ENCODE measurements at places on chromosomes 12 and 14.
A peak's percentile ranks its signal among the peaks of the same experiment; 100 is the strongest.

GRCh38 chr14:105918496-105919262 is 392.3 kb downstream of the TMEM121 start:
- no peak for DNase-seq

DNA sequence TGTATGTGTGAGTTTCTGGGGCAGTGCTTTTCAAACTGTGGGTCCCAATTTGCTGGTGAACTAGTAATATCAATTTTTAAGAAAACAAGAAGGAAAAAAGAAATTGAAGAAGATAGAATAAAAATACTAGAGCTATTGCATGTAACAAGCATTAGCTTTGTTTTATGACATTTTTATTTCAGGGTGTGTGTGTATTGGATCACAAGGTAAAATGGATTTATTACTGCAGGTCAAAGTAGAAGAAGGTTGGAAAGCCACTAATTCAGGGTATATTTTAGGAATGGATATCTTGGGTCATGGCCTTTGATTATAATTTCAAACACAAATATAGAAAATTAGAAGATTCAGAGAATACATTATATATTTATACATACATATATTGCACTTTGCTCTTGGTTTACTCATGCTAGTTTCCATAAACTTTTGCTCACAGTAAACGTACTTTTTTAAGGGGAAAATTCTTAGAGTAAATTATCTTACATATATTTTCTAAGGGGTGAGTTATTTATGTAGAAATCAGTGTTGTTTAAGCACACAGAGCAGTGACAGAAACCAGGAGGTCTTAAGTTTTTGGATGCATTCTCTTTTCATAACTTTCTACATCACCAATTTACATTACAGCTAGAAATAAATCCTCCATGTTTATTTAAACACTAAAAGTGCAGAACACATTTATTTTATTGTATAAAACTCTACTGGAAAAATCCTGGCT is 34.5 kb upstream of the PPM1A start:
- DNase-seq, result no peak

- no peak for DNase-seq
These were observed 138.2 kb downstream of the NUAK1 start for GRCh38 chr12:106000382-106001104.

- no peak for DNase-seq
These were observed 789.5 kb downstream of the DIO2 start for GRCh38 chr14:79421811-79422210.

GRCh38 chr12:77847060-77847541 is 16.4 kb downstream of the NAV3 start:
- peak; percentile 50 for DNase-seq

DNA sequence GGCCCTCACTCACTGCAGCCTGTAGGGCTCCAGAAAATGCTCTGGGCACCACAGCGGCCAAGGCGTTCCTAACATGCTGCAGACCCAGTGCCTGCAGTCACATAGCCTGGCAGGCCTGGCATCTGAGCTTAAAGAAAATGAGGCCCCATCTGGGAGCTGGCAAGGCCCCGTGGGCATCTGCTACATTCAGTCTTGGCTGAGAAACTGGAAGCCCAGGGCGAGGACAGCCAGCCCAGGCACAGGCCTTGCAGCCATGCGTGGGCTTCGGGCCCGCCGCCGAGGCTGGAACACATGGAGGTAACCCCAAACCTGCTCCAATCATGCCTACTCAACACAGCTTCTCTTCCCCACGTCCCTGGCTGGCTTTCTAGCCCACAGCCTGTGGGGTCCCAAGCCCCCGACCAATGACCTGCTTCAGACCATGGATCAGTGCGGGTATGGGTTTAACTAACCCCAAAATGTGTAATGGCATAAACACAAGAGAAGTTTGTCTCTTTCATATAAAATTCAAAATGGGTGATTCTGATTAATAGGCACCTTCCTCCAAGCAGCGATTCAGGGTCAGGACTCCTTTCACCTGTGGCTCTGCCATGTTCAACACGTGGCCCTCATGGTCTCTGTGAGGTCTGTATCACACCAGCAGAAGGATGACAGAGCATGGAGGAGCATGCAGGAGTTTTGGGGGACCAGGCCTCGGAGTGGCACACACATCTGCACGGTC is 6.4 kb downstream of the NGB start:
- DNase-seq, result no peak

- no peak for DNase-seq
These were observed 5.0 kb downstream of the CREBL2 start for GRCh38 chr12:12616512-12617310.

DNA sequence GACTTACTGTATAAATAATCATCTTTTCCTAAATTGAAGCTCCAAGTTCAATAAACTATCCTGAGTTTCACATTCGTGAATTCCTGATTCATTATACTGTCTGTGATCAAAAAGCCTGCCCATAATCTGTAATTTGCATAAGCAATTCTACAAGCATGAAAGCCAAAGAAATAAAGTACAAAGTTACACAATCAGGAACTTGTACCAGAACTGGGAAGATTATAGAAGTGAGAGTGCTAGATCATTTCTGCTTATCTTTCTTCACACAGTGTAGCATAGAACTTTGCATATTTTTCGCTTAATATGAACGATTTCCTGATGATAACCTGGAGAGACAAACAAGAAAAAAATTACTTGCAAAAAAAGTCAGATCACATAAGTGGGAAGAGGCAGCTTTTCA is 308.2 kb downstream of the C12orf50 start:
- no peak for DNase-seq

DNA sequence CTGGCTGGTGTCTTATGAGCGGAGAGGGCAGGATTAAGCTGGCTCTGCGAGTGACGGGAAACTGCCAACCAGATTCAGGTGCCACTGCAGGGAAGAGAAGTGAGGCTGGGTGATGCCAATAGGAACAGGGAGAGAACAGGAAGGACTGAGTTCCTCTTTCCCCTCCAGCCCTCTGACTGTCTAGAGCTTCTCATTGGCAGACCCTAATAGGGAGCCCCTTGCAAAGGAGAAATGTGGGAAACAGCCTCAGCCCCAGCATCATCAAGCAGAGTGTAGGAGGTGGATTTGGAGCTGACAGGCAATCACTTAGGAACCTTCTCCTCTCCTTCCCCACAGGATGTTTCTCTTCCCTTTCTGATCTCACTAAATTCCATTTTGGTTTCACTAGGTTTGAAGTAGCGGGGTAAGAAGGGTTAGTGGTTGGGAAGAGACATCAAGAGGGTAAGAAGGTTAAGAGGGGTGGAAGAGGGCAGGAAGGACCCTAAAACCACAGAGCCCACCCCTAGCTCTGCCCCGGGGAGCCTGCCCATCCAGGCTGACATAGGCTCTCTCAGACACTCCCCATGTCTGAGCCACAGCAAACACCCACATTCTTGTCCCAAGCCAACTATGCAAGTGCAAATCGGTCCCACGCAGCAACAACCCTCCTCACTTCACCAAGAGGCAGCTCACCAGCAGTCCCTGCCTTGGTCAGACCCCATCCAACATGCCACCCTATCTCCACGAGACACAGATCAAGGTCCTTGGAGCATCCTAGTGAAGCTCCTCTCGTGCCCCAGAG is 111.1 kb downstream of the STAB2 start:
- DNase-seq, result no peak

- DNase-seq, result peak; percentile 78
These were observed 99.6 kb downstream of the SLC25A47 start for GRCh38 chr14:100422556-100423316.

DNA sequence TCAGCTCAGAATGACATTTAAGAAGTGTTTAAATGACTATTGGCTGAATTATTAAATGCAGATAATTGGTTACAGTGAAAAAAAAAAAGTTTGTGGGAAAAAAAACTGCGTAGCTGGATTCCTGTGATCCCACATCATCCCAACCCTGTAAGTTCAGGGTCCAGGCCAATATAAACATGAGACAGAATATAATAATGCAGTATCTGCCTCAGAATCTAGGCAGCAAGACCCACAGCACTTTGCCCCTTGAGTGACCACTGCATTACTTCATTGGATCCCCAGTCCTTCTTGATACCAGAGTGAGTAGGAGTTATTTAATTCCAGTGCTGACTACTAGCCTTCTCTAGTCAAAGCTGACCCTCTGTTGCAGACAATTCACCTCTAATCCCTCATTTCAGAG is 272.6 kb downstream of the CCER1 start:
- DNase-seq, result peak; percentile 91

DNA sequence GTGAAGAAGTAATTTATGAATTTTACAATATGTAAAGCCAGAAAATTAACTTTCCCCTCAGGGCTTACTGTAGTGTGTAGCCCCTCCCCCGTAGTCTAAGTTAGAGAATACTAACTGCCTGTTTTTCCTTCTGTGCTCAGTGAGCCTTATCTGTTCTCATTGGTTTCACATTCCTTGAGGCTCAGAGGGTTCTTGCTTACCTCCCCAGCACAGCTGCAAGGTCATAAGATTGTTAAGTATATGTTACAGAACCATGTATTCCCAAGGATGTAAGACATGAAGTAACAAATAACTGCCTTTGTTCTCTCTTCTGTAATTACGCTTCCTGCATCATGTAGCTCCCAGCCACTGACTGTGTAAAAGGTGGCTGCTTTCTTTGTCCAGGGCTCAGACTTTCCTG is 1351.1 kb downstream of the TMEM121 start:
- DNase-seq, result no peak

DNA sequence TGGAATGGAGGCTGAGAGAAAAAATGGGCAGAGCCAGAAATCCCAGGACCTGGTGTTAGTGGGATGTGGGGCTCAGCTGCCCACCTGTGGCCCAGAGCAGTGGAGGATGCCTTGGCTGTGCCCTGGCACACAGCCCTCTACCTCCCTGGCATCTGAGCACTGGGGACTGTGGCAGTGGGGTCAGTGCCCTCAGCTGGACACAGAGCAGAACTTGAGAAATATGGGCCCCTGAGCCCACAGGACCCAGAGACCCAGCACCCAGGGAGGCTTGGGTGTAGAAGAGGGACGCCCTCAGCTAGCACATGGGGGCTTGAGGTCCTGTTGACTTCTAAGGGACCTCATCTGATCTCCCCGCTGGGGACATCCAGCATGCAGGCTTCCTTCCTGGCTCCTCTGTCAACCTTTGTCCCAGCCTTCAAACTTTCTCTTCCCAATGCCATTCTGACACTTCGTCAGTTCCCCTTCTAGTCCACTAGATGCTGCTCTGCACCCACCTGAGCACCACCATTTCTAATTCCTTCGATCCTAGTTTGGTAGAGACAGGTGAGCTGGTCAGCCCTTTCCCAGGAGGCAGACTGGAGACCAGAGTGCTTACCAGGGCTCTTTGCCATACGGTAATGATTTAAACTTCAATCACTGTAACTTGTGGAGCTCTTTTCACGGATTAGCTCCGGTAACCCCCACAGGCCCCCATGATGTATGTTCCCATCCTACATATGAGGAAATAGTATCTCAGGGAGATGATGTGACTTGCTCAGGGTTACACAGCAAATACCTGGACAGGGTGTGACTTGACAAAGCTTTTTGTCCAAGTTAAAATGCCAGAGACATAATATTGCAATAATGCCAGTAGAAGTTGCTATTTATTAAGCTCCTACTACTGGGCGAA is 143.7 kb downstream of the ASCL4 start:
- peak; percentile 12 for DNase-seq

- DNase-seq, result peak; percentile 5
These were observed 12.7 kb upstream of the NOXRED1 start for GRCh38 chr14:77436042-77436441.

DNA sequence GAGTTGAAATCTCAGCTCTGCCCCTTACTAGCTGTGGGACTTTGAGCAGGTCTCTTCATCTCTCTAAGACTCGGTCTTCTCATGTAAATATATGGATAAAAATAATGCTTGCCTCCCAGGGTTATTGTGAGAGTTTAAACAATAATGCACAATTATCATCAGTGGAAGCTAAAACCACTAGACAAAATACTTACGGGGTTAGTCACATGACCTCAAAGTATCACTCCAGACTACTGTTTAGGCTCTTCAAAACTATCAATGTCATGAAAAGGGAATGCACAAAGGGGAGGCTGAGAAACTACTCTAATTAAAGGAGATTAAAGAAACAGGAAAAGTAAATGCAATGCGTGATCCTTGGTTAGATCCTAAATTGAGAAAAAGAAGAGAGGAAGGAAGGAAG is 24.5 kb upstream of the TSPAN11 start:
- no peak for DNase-seq

DNA sequence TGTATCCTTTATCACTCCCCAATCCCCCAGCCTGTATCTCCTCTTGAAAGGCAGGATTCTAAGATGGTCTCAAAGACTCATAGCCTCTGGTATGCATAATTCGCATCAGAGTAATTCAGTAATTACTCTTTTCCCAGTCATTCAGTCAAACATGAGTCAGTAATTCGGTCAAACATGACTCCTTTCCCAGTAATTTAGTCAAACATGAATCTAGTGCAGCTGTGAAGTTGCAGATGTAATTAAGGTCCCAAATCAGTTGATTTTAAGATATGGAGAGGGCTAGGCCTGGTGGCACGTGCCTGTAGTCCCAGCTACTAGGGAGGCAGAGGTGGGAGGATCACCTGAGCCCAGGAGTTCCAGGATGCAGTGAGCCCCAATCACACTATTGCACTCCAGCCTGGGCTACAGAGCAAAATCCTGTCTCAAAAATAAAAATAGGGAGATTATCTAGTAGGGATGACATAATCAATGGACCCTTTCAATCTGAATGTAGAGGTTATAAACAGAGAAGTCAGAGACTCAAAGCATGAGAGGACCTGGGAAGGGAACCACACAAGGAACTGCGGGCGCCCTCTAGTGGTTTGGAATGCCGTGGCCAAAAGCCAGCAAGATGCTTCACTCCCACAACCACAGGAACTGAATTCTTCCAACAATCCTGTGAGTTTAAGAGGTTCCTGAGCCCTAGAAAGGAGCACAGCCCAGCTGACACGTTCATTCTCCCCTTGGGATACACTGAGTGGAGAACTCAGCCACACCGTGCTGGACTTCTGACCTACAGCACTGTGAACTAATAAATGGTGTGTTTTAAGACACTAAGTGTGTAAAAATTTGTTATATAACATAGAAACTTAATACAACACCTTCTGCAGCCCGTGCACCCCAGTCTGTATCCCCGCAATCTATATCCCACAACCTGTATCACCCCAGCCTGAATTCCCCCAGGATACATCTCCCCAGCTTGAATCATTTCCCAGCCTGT is 14.3 kb upstream of the ARMH4 start:
- DNase-seq, result peak; percentile 84

All from fibroblast of skin of back (primary cell).